ENCODE measurements at places on chromosomes 7 and 10. TPM values are rescaled to one million over a fixed set of nuclear protein-coding genes. Genes with fewer than 3 reads are reported as not detected.

The PLEKHS1 gene
- total RNA-seq: not detected

GRCh38 chr10:123835575-123835974 lies 56.0 kb downstream of the CPXM2 start:
- no peak overlapping the region for H3K4me3 ChIP-seq
- H3K36me3 ChIP-seq: no peaks in the 10 kb centered on the region
- DNase-seq: no peak
- H3K4me1 ChIP-seq: no peaks in the 10 kb centered on the region

- DNase-seq: no peak
- H3K27ac ChIP-seq: no peak overlapping the region
- H3K4me3 ChIP-seq: no peak overlapping the region
- H3K27me3 ChIP-seq: peaks cover 6% of the 10 kb centered on the region
- peaks cover 10% of the 10 kb centered on the region for H3K36me3 ChIP-seq
- peaks cover 3% of the 10 kb centered on the region for H3K4me1 ChIP-seq
Measured at GRCh38 chr10:97573672-97574071, 1.1 kb downstream of the ANKRD2 start.

GRCh38 chr10:93061594-93062513 lies 1.3 kb downstream of the CYP26C1 start:
- peak overlapping the region; percentile 71 for H3K4me3 ChIP-seq
- peaks cover 16% of the 10 kb centered on the region for H3K4me1 ChIP-seq
- no peak overlapping the region for H3K27ac ChIP-seq
- peaks cover 35% of the 10 kb centered on the region for H3K36me3 ChIP-seq
- peaks cover 38% of the 10 kb centered on the region for H3K27me3 ChIP-seq

DNA sequence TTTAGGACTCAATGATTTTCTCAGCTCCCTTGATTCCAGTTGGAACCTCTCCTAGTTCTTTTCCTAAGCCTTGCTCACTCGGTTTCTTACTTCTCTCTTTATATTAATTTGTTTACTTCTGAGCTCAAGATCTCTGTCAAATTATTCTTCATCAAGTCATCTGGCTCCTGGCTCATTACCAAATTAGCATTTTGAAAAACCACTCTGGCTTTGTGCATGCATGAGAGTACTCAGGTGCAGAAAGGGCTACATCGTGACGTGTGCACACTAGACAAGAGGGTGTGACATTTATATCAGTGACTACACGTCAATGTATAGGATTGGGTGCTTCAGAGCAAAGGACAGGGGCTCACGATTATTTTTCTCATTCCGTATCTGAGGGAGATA lies 645.7 kb upstream of the DPP6 start:
- H3K4me1 ChIP-seq: no peaks in the 10 kb centered on the region
- no peak overlapping the region for H3K4me3 ChIP-seq
- no peak for DNase-seq
- H3K27ac ChIP-seq: no peak overlapping the region
- peaks cover 1% of the 10 kb centered on the region for H3K27me3 ChIP-seq

- DNase-seq: no peak
- no peak overlapping the region for H3K4me3 ChIP-seq
- no peak overlapping the region for H3K27ac ChIP-seq
- no peaks in the 10 kb centered on the region for H3K36me3 ChIP-seq
- no peaks in the 10 kb centered on the region for H3K27me3 ChIP-seq
Measured at GRCh38 chr7:142158736-142159496, 47.4 kb downstream of the MGAM2 start.

DNA sequence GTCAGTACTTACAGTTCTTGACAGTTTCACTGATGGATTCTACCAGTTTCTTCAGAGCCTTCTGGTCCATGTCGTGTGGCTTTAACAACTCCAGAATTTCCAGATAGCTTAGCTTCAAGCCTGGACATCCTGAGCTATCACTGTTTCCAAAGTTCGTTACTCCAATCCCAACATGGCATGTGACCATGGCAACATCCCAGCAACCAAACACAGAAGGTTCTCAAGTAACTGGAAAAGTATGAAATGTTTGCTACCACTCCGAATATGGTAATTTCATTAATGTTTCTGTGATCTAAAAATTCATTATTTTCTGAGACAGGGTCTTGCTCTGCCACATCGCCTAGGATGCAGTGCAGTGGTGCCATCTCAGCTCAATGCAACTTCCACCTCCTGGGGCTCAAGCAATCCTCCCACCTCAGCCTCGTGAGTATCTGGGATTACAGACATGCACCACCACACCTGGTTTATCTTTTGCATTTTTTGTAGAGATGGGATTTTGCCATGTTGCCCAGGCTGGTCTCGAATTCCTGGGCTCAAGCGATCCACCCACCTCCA lies 29.3 kb downstream of the RBM48 start:
- H3K27ac ChIP-seq: no peak overlapping the region
- no peak overlapping the region for H3K4me3 ChIP-seq
- H3K27me3 ChIP-seq: peaks cover 2% of the 10 kb centered on the region
- H3K4me1 ChIP-seq: peaks cover 11% of the 10 kb centered on the region
- no peak for DNase-seq
- no peaks in the 10 kb centered on the region for H3K36me3 ChIP-seq

- H3K4me3 ChIP-seq: no peak overlapping the region
- DNase-seq: no peak
- H3K36me3 ChIP-seq: peaks cover 45% of the 10 kb centered on the region
- no peaks in the 10 kb centered on the region for H3K4me1 ChIP-seq
- H3K27me3 ChIP-seq: peaks cover 13% of the 10 kb centered on the region
Measured at GRCh38 chr7:585229-585711, 65.6 kb upstream of the PDGFA start.

DNA sequence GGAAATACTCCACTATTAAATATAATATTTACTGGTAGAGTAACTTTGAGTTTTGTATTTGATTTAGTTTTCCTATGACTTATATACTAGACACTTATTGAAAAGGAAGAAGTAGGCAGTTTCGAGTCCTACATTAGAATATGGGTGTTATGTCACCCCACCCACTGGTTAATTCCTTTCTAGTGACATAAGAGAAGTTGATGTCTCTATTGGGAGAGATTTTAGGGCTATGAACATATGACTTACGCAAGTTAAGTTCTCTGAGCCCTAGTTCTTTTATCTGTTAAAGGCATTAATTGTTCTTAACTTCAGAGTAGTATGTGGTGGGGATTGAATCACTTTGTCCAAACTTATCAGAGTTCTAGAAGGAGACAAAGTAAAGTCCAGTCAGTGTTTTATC lies 30.5 kb downstream of the CPED1 start:
- no peak overlapping the region for H3K4me3 ChIP-seq
- DNase-seq: no peak
- H3K27me3 ChIP-seq: no peaks in the 10 kb centered on the region
- no peaks in the 10 kb centered on the region for H3K4me1 ChIP-seq

DNA sequence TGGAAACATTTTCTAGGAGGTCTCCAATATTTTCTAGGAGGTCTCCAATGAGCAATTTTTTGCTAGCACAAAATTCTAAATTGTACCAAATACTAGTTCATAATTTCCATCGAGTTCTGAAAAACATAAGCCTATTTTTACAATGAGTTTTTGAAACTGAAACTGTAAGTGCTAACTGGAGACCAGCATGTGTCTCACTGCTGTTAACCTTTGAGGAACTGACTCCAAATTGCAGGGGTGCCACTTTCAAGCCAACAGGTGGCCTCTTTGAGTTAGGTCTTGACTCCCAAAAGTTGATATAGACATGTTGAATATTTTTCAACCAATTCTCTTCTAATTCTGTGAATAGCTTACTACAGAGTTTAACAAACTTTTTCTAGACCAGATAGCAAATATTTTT lies 58.8 kb downstream of the CAV1 start:
- H3K27ac ChIP-seq: no peak overlapping the region
- H3K4me3 ChIP-seq: no peak overlapping the region
- no peak for DNase-seq
- no peaks in the 10 kb centered on the region for H3K36me3 ChIP-seq
- peaks cover 23% of the 10 kb centered on the region for H3K4me1 ChIP-seq

DNA sequence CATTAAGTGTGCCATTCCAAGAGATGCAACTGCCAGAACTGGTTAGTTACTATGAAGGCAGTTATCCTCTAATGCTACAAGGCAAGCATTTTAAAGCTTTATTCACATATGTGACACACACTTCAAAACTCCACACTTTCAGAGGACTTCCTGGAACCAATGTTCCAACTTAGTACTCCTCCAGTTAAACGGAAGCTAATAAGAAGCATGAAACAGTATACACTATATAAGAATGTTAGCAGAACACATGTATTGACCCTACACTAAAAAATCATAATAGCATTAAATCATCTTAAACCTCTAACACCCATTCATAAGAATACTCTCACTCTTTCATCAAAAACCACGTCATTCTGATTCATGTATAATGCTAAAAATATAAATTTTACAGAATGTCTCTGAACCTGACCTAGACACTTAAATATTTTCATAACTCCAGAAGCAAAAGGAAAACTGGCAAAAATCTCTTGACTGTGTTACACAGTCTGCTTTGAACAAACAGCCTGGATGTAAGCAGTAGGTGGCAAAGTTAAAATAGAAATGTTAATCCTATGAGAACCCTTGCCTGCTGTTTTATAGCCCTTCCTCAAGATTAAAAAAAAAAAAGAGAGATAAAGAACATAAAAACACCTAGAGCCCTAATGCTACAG lies 135.0 kb downstream of the SEMA3C start:
- H3K27me3 ChIP-seq: no peaks in the 10 kb centered on the region
- no peaks in the 10 kb centered on the region for H3K36me3 ChIP-seq
- no peak overlapping the region for H3K4me3 ChIP-seq
- no peak for DNase-seq
- no peaks in the 10 kb centered on the region for H3K4me1 ChIP-seq
- no peak overlapping the region for H3K27ac ChIP-seq

- peaks cover 12% of the 10 kb centered on the region for H3K4me1 ChIP-seq
- peak overlapping the region; percentile 84 for H3K4me3 ChIP-seq
- no peak overlapping the region for H3K27ac ChIP-seq
- peaks cover 10% of the 10 kb centered on the region for H3K36me3 ChIP-seq
Measured at GRCh38 chr7:45156516-45157272, 897 bp upstream of the RAMP3 start.
